Suprapubic skin (tissue), 4 donors: ENCODE measurements at places on chromosomes 2 and 18. TPM values are rescaled to one million over a fixed set of nuclear protein-coding genes. Genes with fewer than 3 reads are reported as not detected.

MOB1A gene
- 81.7 TPM for total RNA-seq

DNA sequence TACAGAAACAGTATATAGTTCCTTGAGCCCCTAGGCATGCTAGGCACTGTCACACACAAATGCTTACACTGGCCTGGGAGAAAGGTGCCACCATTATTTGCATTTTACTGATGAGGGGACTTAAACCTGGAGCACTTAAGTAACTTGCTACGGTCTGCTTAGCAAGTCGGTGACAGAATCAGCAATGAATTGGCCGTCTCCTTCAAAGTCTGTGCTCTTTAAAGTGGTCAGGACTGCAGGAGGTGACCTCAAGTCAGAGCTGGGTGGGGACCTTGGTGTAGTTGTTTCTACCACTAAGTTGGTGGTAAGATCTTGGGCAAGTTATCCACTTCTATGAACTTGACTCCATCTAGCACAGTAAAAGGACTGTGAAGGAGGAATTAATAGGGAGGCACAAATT, 34.8 kb downstream of the PTPRM start:
- H3K4me1 ChIP-seq, result no peaks in the 10 kb centered on the region
- H3K36me3 ChIP-seq, result no peaks in the 10 kb centered on the region
- H3K27me3 ChIP-seq, result no peaks in the 10 kb centered on the region
- no peak overlapping the region for H3K4me3 ChIP-seq
- no peak overlapping the region for H3K27ac ChIP-seq

DNA sequence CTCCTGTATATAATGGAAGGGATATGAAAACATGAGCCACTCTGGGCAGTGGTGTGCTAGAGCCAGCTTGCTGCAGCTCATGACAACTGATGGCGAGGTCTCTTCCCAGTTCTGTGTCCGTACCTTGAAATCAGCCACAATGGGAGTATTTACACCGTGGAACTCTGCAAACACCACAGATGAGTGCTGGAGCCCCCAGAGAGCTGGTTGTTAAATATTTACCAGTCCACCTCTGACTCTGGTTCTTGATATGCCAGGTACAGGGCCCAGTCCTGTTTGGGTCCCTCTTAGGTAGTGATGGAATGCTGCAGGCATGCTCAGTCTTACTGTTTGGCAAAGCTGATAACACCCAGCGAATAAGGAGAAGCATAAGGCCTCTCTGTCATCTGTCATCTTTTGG, 116.1 kb upstream of the GLI2 start:
- no peaks in the 10 kb centered on the region for H3K27me3 ChIP-seq
- H3K4me3 ChIP-seq, result no peak overlapping the region
- peak overlapping the region; percentile 60 for H3K27ac ChIP-seq
- no peaks in the 10 kb centered on the region for H3K4me1 ChIP-seq

- DNase-seq, result no peak
- H3K4me1 ChIP-seq, result no peaks in the 10 kb centered on the region
- no peaks in the 10 kb centered on the region for H3K36me3 ChIP-seq
- H3K27me3 ChIP-seq, result no peaks in the 10 kb centered on the region
These were observed 1083.8 kb upstream of the KLHL29 start for GRCh38 chr2:22301228-22301627.

DNA sequence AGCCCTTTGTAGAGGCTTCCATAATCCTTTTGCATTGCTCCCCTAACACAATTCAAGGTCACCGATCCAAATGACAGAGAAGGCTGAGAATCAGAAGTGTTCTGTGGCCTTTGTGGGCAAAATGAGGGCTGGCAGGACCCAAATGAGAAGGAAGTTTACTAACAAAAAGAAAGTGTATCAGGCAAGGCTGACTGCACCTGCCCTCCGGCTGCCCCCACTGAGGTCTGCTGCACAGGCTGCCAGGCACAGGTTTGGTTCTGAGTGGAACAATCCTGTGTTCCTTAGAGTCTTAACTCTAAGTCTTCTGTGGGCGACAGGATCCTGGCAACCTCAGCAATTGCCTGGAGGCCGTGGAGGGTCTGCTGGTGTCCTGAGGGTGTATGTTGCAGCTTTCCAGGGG, 568.5 kb downstream of the CMPK2 start:
- no peaks in the 10 kb centered on the region for H3K4me1 ChIP-seq
- H3K27me3 ChIP-seq, result no peaks in the 10 kb centered on the region

DNA sequence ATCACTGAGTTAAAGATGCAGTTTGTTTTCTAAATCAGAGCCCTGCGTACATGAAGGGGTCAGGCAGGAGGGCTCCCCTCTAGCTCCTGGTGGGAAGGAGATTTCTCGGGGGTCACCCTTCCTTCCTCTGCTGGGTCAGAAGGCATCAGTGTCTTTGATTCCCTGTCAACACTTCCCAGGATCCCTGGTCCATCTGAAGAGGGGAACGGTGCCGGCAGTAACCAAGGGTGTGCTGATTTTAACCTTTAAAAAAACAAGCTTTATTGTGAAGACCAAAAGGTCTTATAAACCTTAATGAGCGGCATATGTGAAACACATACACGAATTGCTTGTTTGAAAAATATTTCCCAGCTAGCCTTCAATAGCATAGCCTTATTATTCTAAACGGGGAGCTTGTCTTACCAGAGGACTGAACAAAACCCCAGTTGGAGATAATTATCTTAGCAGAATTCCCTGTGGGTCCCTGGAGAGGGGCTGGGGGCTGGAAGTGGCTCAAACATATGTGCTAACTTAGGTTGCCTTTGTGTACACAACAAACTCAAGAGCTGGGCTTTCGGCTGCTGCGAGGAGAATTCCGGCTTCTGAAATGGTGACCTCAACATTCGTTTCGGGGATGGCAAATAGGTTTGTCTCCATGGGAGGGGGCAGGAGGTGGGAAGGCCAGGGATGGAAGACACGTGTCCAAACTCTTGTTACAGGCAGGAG, 114.9 kb upstream of the MYCN start:
- H3K27me3 ChIP-seq, result peaks cover 3% of the 10 kb centered on the region
- H3K27ac ChIP-seq, result no peak overlapping the region
- DNase-seq, result no peak
- H3K36me3 ChIP-seq, result no peaks in the 10 kb centered on the region
